NCI-H82 (cell line): ENCODE measurements at places on chromosomes 12 and 14.

- DNase-seq: no peak
Observed at GRCh38 chr14:92914087-92914656, 8.8 kb upstream of the CHGA start.

DNA sequence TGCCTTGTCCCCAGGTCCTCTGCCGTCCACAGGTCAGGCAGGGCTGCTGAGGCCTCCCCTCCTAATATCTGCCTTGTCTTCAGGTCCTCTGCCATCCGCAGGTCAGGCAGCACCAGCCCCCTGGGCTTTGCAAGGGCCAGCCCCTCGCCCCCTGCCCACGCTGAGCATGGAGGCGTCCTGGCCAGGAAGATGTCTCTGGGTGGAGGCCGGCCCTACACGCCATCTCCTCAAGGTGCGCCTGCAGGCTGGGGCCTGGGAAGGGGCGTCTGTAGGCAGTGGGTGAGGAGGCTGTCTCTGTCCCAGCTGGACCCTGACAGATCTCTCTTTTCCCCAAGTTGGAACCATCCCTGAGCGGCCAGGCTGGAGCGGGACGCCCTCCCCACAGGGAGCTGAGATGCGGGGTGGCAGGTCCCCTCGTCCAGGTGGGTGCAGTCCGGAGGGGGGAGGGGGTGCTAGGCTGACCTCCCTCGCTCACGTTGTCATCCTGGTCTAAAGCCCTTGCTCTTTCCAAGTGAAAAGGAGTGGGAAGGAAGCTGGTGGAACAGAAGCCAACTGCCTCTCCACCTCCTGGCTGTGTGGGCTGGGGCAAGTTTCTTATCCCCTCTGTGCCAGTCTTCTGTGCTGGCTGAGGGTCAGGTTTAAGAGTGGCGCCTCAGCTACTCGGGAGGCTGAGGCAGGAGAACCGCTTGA is 13.9 kb upstream of the PUS1 start:
- DNase-seq: no peak

DNA sequence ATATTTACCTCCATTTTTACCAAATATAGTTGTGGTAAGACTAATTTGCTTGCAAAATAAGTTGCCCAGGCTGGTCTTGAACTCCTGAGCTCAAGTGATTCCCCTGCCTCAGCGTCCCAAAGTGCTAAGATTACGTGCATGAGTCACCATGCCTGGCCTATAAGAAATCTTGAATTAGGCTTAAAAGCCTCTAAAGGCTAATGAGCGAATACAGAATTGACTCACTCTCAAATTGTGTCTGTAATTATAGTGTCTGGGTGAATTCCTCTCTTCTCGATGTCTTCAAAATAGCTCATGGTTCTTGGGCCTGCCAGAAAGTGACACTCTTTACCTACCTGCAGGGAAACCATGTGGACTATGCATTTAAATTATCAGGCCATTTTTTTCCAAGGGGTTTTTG is 403.5 kb downstream of the SLC16A7 start:
- DNase-seq: no peak

DNA sequence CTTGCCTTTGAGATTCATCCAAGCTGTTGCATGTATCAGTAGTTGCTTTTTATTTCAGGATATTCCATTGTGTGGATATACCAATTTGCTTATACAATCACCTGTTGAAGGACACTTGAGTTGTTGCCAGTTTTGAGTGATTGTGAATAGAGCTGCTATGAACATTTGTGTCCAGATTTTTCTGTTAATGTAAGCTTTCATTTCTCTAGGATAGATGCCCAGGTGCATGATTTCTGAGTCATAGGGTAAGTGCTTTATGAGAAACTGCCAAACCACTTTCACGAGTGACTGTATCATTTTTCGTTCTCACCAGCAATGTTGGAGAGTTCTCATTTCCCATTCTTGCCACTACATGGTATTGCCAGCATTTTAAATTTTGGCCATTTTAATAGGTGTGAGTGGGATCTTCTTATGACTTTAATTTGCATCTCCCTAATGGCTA is 434.6 kb upstream of the RGS6 start:
- no peak for DNase-seq

- DNase-seq: no peak
Observed at GRCh38 chr12:93200291-93200917, 177.3 kb upstream of the NUDT4 start.

DNA sequence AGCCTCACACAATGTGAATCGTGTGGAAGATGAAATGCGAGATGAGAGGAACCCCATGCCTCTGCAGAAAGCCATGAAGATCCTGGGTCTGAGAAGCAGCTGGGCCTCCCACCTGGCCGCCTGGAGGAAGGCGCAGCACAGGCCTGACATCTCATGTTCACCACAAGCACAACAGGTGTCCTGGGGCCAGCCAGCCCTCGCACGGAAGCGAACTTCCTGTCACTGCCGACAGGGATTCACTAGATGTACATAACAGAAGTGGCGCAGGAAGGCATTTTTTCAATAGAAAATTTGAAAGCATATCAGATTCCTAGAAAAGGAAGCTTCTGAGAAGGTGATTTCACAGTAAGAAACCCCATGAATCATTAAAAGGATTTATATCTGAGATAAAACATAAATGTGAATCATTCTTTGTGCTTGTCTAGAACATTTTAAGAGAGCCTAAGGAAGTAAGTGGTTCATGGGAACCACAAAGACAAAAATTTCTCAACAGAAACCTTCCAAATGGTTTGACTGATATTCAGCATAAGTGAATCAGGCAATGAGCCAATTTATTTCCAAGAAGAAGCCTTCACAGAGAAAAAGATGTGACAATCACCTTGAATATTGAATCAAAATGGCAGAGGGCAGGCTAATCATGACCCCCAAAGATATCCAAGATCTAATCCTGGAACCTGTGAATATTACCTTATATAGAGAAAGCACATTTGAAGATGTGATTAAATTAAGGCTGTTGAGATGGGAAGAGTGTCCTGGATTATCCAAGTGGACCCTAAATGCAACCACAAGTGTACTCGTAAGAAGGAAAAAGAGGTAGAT is 311.9 kb downstream of the DUSP6 start:
- no peak for DNase-seq

- DNase-seq: no peak
Observed at GRCh38 chr12:80353254-80353653, 90.8 kb upstream of the PTPRQ start.

GRCh38 chr14:74235017-74235416 is 4.2 kb upstream of the VSX2 start:
- DNase-seq: no peak

- no peak for DNase-seq
Observed at GRCh38 chr14:37326434-37326833, 128.7 kb downstream of the MIPOL1 start.

DNA sequence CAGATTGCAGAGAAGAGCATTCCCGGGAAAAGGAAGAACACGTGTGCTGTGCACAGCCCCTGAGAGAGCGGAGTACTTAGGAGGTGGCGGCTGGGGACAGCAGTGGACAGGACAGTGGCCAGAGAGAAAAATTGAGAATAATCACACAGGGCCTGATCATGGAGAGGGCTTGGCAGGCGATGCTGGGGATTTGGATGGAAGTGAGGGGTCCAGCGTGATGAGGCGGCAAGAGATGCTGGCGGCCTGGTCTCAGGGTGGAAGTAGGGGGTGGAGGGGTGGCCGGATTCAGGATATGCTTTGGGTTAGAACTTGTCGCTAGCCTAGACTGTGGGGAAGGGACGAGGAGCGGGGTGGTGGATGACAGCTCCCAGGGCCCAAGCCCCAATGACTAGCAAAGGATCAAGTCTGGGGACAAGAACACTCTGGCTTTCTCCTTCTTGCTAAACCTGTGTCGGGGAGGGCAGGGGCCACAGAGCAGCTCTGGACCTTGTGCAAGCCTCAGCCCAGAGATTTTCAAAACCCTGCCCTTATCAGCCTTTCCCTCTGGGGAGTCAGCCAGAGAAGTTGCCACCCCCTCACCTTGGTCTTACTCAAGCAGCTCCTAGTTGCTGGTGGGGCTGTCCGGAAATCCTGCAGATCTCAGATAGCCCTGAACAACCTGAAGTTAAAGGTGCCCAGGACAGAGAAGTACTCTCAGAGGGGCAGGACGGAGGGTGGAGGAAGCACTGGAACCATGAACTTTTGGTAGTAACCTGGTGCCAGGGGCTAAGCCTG is 1.3 kb downstream of the HVCN1 start:
- DNase-seq: no peak

DNA sequence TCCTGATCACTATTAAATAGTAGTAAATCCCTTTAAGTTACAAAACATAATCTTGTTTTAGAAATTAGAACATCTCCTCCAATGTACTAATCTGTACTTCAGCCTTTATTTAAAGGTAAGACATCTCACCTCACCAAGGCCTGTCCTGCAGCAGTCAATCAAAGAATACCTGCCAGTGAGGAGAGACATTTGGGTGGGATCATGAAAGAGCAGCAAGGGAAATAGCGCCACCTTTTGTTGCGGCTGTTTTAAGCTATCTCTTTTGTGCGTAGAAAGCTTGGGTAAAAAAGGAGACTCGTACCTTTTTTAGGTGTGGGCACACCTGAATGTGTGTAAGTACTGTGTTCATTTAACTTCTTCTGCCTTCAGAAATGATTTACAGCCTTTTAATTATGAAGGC is 117.8 kb upstream of the TMTC1 start:
- peak; percentile 67 for DNase-seq

DNA sequence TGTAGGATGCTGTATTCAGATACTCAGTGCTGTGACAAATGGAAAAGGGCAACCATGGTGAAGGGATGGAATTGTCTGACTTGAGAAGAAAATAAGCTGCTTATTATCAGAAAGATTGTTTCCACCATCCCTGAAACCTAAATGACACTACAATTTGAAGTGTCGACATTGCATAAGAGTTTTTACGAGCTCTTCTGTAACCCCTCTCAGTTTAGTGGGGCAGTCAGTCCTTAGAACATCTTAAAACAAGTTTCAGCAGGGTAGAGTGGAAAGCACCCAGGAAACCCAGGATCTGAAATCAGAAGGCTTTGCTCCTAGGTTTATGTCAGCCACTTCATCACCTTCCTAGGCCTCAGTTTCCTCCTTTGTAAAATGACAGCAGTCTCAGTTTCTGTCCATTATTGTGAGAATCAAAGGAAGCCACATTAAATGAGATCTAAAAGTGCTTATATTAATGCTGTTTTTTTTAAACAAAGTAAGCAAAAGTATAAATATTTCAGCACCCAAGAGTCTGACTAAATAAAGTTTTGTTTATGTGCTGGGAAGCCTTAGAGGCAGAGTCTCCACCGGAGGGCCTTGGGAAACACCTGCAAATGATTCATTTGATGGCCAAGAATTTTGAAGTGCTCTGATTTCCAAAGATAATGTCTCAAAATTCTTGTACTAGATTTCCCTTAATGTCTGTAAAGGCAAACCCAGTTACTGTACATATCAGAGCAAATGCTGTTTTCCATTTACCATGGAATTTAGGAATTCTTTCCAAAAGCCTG is 1.8 kb downstream of the IFT43 start:
- DNase-seq: no peak

DNA sequence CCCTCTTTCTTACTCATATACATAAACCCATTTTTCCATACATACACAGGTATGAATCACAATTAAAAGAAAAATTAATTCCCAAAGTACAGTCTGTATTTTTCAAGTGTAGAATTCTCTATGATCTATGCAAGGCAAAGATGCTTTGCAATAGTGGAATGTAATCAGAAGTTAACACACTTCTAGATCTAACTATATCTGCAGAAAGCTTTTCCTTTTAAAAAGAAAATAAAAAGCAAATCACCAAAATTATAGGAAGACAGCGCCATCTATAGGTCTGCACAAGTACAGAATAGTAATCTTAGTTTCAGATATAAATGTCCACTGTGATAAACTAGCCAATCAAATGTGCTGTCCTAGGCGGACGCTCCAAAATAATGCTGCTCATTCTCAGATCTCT is 22.0 kb downstream of the SLC25A21 start:
- DNase-seq: peak; percentile 37

DNA sequence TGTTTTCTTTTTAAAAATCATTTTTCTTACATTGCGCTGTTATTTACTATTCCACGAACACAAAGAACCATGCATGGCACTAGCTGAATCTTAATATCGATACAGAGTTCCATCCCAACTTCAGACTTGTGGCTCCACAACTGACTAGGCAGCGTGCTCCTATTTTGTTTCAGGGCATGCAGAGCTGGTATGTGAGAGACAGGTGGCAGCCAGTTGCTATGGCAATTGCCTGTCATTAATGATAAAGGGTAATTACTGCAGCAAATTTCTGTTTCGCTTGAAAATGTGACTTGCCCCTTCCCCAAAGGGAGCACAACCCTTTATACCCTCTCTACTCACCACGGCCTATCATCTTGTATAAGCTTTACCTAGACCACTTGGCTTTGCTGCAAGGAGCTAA is 113.1 kb upstream of the G2E3 start:
- DNase-seq: no peak

DNA sequence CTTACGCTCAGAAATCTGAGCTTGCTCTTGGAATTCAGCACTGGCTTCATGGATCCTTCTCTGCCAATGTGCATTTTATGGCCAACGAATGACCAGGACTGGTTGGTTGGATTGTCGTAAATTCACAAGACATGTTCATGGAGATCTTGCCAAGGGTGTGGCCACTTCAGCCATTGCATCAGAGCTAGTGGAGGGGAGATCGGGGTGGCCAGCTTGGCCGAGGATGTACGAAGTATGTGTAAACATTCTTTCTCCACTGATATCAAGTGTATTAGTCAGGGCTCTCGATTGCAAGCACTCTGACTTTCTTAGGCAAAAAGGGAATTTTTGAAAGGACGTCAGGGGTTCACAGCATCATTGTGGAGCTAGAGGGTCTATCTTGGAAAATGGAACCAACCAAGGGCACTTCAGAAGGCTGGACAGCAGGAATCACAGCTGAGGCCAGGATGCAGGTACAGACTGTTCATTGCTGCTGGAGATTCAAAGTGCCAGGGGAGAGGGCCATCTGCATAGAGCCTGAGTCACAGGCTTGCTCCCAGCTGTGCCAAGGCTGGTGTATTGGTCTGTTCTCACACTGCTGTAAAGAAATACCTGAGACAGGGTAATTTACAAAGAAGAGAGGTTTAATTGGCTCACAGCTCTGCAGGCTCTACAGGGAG is 32.9 kb upstream of the ADGRD1 start:
- DNase-seq: no peak

- DNase-seq: no peak
Observed at GRCh38 chr12:85979641-85980040, 105.5 kb downstream of the NTS start.

DNA sequence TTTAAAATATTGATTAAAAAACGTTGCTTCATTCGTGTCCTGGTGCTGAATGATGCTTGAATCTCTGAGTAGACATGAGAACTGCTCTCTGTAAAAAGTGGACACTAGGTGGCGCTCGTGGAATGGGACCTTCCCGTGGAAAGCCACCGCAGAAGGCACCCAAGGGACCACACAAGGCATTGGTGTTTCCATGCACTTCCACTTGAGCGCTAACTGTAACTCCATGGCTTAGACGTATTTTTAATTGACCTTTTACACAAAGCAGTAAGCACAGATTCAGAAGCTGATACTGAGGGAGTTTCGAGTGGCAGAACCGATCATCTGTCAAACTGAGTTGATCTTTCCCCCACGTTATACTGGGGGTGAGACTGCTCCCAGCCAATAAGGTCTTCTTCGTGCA is 135.3 kb downstream of the PRKCH start:
- DNase-seq: peak; percentile 86

- no peak for DNase-seq
Observed at GRCh38 chr12:107336695-107337094, 243.3 kb upstream of the CRY1 start.

- no peak for DNase-seq
Observed at GRCh38 chr14:68730811-68731425, 61.9 kb downstream of the ZFP36L1 start.
